ENCODE measurements at places on chromosomes 1 and 21.

DNA sequence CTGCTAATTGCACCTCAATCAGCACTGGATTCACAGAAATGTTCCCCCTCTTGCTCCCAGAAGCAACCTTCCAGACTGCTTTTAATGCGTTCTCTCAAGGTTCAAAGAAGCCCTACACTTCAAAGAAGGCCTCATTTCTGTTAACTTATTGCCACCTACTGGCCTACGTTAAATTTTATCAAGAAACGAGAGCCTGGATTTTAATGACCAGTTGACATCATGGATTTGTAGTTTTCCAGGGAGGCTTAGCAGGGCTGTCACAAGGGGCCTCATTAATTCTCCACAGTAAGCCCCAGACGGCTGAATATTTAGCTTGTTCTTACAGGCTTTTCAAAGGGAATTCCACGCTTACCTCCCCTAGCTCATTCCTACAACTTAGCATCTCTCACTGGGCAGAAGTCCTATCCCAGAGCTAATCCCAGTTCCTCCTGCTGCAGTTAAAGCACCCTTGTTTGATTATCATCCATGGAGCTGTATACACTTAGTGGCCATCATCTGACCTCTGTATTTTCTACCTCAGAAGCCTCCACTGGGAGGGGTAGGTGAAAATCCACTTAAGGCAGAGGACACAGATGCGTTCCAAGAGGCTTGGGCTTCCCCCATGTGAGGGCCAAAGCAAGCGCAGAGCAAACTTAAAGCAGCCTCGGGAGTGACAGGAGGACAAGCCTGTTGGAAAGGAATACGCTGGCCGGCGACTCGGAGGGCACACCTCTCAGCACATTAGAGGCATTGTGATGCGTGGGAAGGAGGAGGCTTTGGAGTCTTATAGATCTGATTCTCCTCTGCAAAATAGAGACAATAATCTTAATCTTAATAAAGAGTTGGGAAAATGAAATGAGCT is 32.2 kb upstream of the CYP4X1 start:
- DNase-seq: no peak

DNA sequence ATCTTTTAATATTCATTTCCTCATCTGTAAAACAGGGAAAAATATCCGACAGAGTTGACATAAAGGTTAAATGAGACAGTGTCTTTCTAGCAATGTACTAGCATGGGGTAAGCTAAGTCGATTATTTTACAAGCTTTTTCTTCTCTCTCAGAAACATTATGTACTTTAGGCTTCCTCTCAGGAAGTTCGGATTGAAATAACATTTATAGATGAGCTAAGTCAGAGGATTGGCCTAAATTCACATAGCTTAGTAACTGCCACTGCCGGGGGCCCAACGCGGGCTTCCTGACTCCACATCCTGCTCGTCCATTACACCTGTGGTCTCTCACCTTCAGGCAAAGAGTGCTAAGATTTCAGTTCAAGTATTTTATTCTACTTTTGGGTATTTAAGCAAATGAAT is 462.3 kb upstream of the NFIA start:
- no peak for DNase-seq

GRCh38 chr1:75172556-75172955 is 38.4 kb downstream of the LHX8 start:
- DNase-seq: no peak

GRCh38 chr1:221331273-221332183 is 410.4 kb downstream of the DUSP10 start:
- DNase-seq: no peak

DNA sequence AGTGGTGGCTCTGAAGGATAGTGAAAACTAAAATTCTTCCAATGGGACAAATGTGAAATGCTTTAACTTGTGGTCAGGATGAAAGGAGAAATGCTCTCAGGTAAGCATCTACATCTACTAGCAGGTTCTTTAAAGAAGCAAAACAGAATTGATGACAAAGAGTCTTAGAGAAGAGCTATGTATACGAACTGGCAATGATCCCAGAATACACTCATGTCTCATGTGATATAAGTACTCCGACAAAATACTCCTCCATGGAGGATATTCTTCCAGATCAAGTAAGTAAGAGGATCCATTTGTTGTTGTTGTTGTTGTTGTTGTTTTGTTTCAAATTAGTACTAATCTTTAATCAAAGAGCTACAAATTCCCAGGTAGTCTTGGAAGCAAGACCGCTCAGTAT is 174.0 kb upstream of the ATP1B1 start:
- DNase-seq: no peak

DNA sequence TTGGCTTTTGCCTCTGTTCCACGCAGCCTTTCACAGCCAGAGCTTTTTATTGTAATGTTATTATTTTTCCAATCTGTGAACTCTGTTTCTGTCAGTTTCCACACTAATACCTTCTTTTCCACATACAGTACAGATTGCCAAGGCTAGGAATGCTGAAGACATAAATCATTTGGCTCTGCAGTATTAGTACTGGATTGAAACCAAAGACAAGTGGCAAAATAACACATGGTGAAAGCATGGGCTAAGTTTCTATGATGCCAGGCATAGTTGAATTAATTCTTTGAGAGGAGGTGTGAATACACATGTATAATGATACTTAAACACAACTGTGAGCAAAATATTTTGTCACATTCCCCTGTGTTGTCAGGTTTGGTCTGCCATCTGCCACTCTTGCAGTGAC is 73.5 kb downstream of the TMEM200B start:
- no peak for DNase-seq

DNA sequence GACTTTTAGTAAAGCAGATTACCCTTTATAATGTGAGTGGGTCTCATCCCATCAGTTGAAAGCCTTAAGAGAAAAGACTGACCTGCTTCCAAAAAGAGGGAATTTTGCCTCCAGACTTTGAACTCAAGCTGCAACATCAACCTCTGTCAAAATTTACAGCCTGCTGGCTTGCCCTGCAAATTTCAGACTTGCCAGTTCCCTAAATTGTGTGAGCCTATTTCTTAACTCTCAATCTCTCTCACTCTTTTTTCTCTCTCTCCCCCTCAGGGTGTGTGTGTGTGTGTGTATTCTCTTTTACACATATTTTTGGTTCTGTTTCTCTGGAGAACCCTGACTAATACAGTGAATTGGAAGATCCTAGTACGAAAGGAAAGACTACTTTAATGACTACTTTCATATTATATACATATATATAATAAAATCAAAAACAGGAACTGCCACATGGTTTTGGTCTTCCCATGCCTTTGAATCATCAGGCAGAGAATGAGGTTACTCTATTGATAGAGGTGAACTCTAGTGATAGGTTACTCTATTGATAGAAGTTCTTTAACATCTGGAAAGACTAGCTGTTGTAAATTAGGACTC is 6.4 kb downstream of the OR2C3 start:
- DNase-seq: no peak

GRCh38 chr1:172742599-172743500 is 83.9 kb downstream of the FASLG start:
- peak; percentile 62 for DNase-seq
